ENCODE measurements at places on chromosomes 7 and 10.

DNA sequence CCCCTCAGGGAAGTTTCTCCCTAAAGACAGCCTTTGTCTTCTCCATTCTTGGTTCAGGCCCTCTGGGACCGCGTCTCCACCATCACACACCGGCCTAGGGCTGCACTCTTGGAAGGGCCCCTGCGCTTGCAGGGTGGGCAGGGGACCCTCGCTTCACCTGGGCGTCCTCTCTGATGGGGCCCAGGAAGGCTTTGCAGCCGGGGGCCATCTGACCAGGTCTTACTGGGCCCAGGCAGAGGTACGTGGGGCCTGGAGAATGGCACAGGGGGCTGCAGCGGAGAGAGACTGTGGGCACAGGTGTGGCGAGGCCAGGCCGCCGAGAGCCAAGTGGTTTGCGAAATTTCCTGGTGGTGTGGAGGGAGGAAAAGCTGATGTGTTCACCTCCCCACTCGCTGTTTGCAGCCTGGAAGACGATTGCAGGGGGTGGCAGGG is 44.4 kb downstream of the ALOX5 start:
- no peak for DNase-seq

DNA sequence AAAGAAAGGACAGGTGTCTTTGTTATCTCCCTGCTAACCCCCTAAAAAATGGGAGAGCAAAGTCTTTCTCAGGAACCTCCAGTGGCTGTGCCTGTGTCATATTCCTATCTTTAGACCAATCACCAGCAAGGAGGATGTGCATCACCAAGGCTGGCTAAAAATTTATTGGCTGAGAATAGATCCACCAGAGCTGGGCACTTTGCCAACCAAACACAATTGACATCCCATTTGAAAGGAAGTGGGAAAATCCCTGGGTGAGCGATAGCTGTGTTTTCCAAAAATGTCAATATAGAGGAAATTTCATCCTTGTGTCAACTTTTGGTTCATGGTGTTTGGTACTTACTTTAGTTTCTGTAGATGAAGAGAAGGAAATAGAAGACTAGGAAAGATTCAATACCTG is 13.1 kb upstream of the GPR141 start:
- DNase-seq: no peak

GRCh38 chr10:114749014-114749413 is 72.6 kb upstream of the FHIP2A start:
- DNase-seq: no peak

DNA sequence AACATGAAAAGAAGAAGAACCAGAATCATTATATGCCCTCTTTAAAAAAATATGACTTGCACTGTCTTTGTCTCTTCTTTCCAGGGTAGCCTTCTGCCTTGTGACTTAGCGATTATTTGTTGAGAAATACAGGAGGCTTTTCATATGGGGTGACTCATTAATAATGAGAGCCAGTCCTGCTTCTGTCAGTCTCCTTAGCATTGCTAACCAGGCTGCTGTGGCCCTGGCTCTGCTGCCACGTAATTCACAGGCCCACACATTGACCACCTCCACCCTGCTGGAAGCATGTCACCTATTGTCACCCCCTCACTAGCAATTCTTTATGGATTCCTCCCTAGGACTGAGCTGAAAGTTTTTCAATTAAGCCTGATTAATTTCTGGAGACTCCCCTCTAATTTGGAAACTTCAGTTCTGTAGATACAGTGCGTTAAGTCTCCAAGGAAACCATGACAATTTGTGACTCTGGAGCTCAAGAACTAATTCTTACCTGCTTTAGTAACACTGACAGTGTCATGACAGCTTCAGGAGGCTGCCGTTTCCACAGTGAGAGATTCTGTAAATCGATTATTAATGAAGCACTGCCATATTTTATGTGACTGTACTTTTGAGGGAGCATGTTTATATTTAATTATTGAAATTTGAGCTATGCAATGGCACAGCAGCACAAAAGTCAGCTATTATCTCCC is 267.9 kb upstream of the SP8 start:
- DNase-seq: no peak

- DNase-seq: no peak
Observed at GRCh38 chr7:11427686-11428273, 404.2 kb downstream of the THSD7A start.

GRCh38 chr10:78630944-78631838 is 437.6 kb upstream of the ZMIZ1 start:
- no peak for DNase-seq

- DNase-seq: no peak
Observed at GRCh38 chr10:71973777-71974488, 9.7 kb downstream of the CHST3 start.

GRCh38 chr7:151869968-151870918 is 6.7 kb downstream of the PRKAG2 start:
- no peak for DNase-seq

All from GM18507 (cell line).